ENCODE measurements at places on chromosomes 5 and 9. TPM values are rescaled to one million over a fixed set of nuclear protein-coding genes. Genes with fewer than 3 reads are reported as not detected.

DNA sequence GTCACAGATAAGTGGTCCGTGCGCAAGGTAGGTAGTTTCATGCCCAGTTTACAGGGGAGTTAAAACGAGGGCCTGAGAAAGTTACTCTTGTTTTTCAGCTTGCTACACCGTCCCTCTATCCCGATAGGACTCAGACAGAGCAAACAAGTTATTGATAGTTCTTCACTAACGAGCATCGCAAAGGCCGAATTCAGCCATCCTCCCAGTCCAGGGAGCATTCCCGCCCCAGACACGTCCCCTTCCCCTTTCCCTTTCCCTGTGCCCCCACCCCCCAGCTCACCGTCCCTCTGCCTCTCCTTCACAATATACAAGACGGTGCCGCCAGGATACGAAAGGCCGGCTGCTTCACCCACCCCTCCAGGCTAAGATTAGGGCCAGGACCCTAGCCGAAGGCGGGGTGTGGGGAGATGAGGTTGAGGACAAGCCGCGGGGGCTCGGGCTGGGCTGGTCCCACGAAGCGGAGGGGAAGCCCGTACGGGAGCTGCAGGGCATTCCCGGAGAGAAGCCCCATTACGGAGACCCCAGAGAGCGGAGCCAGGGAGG is 599 bp downstream of the KIAA1191 start:
- no peak for DNase-seq

DNA sequence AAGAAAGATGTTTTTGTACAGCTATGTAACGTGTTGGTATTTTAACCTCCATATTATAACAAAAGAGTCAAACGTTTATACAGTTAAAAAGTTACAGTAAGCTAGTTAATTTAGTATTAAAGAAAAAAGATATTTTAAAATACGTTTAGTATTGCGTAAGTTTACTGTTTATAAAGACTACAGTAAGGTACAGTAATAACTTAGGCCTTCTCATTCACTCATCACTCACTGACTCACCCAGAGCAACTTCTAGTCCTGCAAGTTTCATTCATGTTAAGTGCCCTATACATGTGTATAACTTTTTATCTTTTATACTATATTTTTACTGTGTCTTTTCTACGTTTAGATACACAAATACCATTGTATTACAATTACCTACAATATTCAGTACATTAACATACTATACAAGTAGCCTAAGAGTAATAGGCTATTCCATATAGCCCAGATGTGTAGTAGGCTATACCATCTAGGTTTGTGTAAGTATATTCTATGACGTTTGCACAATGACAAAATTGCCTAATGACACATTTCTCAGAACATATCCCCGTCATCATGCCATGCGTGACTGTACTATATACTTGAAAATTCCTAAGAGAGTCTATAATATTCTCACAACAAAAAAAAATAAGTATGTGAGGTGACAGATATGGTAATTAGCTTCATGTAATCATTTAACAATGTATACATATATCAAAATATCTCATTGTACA is 33.8 kb downstream of the ERP44 start:
- DNase-seq = no peak

The FLT4 gene
- total RNA-seq = 29.4 TPM

GRCh38 chr9:10248890-10249289 is 363.9 kb downstream of the PTPRD start:
- no peak for DNase-seq

The MSX2 gene
- 0.79 TPM for total RNA-seq

The KCNV2 gene
- total RNA-seq = not detected
